ENCODE measurements at places on chromosomes 16 and 17.
A peak's percentile ranks its signal among the peaks of the same experiment; 100 is the strongest.

DNA sequence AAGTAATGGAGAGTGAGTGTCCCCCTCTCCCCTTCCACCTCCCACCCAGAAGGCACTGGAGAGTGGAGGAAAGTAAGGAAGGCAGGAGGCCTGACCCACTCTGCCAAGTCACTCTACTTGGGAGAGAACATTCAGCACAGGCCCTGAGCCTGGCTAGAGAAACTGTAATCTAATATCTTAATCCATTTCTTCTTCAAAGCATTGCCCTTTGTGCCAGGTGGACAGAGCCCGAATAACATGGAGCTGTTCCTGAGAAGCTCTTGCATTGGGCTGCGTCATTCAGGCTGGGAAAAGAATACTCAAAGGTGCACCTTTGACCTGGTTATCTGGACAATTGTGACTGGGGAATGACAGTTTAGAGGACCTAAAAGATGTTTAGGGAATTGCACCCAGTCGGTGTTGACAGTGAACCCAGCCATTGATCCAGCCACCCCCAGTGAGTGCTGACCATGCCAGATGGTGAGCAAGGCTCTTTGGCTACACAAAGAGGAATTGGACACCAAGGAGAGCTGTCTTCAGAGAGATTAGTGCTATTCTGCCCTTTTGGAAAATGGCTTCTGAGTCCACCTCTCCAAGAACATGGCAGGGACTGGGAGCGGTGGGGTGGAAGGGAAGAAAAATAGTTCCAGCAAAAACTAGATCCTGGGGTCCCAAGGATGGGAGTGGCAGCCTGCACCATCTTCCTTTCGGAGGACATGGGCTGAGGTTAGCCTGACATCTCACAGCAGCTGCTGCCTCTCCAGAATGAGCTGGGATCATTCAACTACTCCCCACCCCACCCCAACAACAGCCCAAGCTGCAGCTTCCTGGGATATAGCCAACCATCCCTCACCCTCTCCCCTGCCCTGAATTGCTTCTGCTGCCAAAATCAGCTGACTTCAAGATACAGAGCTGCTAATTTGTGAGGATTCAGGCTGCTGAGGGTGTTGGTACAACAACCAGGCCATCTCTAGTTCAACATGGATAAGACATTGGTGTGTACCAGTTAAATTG, 11.6 kb upstream of the NOG start:
- DNase-seq, result no peak

- DNase-seq, result no peak
Observed at GRCh38 chr17:72699545-72699944, 392.9 kb downstream of the SLC39A11 start.

DNA sequence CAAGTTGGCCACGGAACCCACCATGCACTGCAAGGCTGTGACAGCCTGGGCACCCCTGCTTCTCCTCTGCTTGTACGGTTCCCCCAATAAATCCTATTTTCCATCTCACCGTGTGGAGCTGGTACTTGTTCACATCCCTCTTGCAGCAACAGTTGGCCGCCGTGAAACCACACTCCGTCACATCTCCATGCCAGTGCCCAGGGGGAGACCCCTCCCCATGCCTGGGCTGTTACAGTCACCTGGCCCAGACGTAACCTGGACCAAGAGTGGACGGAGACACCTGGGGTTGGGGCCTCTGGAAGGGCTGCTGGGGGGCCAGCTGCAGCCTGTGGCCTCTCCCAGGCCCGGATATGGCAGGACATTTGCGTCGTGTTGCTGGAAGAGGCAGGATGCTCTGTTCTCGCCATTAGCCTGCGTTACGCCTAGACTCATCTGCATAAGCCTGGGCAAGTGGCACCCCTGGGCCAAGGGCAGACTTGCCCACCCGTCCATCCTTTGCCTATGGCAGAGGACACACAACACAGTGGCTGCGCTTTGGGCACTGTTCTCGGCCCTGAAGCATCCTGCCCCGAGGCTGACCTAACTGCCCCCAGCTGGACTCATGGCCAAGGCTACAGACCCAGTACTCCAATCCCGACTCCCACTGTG, 14.2 kb upstream of the KREMEN2 start:
- DNase-seq, result no peak

DNA sequence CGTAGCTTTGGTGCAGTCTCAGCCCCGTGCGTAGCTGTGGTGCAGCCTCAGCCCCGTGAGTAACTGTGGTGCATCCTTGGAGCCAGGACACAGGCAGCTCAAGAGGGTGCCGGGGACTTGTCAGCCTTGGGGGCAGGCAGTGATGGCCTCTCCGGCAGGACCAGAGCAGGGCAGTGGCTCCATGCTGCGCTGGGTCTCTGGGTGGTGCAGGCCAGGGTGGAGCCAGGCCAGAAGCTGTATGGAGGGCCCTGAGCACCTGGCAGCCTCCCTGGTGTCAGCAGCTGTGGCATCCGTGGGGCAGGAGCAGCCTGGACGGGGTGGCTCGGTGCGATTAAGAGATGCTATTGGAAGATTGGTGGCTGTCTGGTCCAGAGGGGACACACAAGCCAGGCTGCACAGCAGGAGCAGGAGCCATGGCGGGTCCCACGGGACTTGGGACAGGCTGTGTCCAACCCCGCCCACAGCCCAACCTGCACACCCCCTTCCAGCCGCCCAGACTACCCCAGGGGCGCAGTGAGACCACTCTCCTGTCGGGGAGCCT, 28.3 kb upstream of the CDH15 start:
- DNase-seq, result no peak

DNA sequence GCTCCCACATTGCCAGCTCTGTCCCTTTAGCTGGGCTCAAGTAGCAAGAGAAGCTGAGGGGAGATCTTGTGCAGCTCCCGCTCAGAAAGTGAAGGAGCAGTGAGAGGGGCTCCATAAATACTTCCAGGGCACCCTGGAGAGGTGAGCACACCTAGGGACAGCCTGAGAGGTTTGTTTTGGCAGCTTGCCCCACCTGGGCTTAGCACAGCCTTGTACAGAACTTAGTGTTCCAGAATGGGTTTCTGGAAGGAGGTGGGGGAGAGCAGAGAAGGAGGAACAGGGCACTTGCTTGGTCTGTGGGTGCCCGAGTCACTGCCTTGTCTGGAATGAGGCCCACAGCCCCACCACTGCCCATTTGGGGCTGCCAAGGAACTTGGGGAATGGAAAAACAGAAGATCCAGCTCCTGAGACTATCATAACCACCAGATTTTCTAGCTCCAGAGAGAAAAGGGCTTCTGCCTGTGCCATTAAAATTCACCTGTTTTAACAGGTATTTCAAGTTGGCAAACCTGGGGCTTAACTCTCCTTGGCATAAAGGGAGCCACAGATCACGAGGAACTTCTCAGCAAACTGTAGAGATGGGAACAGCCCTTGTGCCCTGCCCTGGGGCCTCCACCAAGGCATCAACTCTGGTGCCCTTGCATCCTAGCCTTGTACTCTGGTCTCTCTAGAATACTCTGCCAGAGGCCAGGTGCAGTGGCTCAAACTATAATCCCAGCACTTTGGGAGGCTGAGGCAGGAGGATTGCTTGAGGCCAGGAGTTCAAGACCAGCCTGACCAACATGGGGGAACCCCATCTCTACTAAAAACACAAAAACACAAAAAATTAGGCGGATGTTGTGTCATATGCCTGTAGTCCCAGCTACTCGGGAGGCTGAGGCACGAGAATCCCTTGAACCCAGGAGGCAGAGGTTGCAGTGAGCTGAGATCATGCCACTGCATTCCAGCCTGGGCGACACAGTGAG, 1.9 kb downstream of the PRR15L start:
- DNase-seq, result peak; percentile 49

GRCh38 chr17:31272803-31273202, 24.2 kb downstream of the OMG start:
- DNase-seq, result no peak

DNA sequence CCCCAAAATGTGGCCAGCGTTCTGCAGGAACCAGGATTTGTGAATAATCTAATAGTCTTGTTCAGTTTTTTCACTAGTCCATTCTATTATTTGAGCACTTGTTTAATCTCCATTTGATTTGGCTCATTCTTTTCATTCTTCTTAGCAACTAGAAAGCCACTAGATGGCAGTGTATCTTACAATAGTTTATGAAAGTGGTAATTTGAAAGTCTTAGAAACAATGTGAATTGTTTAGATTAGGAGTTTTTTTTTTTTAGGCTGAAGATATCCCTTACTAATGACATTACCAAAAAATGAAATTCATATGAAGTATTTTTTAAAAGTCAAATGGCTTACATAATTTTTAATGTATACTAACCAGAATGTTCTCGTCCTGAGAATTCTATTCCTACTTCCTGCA, 6.7 kb downstream of the ERI2 start:
- DNase-seq, result peak; percentile 36

DNA sequence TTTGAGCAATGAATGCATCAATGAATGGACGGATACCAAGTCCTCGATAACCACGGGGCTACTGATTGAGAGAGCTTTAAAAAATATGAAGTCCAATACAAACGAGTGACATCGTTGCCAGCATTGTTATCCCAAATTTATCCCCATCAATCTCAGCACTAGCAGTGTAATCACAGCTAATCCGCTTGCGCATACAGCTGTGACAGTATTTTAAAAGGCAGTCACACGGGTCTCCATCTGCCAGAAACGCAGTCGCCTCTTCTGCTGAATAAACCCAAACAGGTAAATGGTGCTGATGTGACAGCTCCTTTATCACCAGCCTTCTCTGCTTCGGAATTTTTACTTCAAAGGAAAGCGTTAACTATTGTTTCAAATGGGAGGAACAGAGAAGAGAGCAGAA, 311.1 kb downstream of the XYLT1 start:
- DNase-seq, result no peak

DNA sequence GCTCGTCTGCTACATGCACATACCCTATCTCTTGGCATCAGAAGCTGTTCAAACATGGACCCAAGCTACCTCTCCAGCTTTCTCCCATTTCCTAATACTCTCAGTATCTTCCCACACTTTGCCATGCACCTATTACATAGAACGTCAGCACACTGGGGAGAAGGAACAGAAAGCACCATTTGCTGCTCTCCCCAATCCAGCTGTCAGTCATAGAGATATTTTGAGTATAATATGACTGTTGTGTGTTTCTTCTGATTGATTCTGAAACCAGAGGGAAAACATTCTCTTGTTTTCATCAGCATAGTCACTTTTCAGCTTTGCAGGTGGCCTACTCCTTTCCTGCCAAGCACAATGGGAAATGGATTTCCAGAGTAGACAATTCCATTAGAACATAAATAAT, 107.1 kb downstream of the ADAMTS18 start:
- no peak for DNase-seq

- peak; percentile 48 for DNase-seq
Observed at GRCh38 chr17:77494664-77495435, 354.1 kb downstream of the SEC14L1 start.

GRCh38 chr16:14494396-14494966, 135.6 kb downstream of the PARN start:
- peak; percentile 57 for DNase-seq
